ENCODE measurements at places on chromosomes 5 and 9.

GRCh38 chr9:112608851-112609250, 109.1 kb downstream of the INIP start:
- DNase-seq, result no peak

GRCh38 chr5:55338092-55338613, 30.4 kb downstream of the MTREX start:
- no peak for DNase-seq

DNA sequence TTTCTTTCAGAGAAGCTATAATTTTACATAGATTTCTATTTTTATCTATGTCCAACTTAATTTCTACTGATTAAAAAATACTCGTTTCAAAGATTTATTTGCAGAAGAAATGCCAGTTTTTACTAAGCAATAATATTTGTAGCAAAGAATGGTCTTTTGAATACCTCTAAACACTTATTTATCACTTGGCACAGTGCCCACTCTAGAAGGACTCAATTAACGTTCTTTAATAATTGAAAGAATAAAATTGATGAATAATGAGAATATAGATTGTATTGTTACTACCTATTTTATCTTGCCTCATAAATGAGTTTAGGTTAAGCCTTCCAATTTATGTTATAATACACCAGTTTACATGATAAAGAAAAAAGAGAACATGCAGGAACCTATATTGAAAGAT, 889.7 kb upstream of the CDH9 start:
- DNase-seq, result no peak

GRCh38 chr5:77259476-77259875, 49.0 kb downstream of the PDE8B start:
- no peak for DNase-seq

DNA sequence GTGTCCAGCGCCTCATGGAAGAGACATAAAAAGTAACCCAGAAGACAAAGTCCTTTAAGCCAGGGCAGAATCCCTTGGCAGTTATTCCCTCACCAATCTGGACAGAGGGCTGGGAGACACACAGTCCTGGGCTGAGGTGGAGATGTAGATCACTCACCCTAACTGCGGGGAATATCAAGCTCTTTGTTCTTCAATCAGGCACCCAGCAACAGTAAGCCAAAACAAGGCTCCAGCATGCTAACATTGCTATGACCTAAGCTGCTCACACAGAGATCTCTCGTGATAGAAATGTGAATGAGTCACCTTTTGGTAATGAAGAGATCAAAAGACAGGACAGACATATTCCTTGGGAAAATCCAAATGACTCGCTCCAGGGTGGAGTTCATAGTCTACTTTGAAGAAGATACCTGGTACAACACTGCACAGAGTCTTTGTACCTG, 101.3 kb downstream of the FBN2 start:
- DNase-seq, result no peak

DNA sequence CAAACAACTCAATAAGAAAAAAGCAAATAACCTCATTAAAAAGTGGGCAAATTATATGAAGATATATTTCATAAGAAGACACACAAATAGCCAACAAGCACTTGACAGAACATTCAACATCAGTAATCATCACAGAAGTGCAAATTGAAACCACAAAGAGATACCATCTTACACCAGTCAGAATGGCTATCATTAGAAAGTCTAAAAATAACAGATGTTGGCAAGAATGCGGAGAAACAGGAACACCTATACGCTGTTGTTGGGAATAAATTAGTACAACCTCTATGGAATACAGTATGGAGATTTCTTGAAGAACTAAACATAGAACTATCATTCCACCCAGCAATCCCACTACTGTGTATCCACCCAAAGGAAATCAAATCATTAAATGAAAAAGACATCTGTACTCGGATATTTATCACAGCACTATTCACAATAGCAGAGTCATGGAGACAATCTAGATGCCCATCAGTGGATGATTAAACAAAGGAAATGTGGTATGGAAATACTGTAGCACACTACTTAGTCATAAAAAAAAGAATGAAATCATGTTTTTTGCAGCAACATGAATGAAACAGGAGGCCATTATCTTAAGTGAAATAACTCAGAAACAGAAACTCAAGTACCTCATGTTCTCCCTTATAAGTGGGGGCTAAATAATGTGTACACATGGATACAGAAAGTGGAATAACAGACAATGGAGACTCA, 106.8 kb upstream of the FST start:
- no peak for DNase-seq

DNA sequence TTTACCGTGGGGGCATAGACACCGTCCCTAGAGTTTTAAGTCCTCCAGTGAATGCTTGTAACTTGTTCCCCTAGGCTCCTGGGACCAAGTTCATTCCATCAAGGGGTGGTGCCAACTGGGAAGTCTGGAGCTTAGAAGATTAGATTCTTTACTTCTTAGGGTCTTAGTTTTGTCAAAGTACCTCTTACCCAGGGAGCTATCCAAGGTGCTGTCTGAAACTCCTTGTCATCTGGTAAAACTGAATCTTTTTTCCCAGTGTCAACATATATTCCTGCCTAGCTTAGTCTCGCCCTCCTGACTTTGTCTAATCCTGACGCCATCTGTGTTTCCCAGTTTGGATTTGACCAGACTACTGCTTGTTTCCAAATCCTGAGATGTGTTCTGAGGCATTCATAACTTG, 41.6 kb downstream of the MAMDC2 start:
- no peak for DNase-seq

GRCh38 chr5:143128412-143129071, 274.9 kb downstream of the NR3C1 start:
- DNase-seq, result no peak

GRCh38 chr5:136724161-136724560, 358.8 kb upstream of the TRPC7 start:
- DNase-seq, result no peak

- DNase-seq, result no peak
These were observed 55.7 kb downstream of the SUSD1 start for GRCh38 chr9:112119225-112120029.

DNA sequence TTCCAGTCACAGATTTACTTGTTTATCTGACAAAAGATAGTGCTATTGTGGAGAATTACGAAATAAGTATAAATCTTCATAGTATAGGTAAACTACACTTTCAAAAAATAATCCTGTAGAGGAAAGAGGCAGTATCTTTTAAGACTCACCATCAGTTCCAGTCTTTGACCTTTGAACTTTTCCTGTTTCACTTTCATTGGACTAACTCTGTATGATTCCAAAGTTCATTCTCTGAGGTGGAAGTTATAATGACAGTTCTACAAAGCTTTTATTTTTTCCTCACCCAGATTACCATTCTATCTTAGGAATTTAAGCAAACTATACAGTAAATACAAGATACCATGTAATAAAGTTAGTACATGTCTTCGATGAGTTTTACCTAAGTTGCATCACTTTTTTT, 901.3 kb upstream of the SEMA6A start:
- no peak for DNase-seq

- no peak for DNase-seq
These were observed 486.4 kb downstream of the HINT1 start for GRCh38 chr5:130678637-130679036.

GRCh38 chr5:68268101-68268851, 52.7 kb downstream of the PIK3R1 start:
- no peak for DNase-seq

DNA sequence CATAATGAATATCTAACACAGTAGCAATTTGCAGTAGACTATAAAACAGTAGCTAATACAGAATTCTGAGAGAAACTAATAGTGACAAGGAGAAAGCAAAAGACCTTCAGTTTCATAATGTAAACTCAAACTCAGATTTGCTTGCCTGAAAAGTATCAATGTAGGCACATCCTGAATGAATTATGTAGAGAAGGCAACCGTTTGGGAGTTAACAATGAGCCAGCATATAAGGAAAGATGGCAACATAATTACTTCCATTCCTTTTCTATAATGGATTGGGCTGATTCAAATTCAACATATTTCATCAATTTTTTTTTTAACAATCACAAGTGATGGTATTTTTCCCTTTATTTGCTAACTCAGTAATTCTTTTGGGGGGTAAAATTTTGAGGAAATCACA, 261.6 kb downstream of the SEMA5A start:
- DNase-seq, result no peak

DNA sequence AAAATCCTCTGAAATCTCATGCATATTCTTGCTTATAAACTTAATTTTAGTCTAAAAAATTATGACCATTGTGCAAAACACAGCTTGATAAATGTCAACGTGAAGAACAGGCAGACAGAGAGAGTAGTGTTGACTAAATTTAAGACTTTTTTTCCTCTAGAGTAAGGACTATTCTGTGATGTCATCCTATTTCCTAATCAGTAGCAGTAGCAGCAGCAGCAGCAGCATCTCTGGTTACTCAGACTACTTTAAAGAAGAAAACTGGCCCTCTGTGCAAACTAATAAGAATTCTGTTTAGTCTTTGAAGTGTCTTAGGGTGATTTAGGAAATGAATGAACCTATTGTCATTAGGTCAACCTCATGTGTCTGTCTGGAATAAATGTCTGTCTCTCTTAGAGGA, 403.0 kb downstream of the HINT1 start:
- no peak for DNase-seq

DNA sequence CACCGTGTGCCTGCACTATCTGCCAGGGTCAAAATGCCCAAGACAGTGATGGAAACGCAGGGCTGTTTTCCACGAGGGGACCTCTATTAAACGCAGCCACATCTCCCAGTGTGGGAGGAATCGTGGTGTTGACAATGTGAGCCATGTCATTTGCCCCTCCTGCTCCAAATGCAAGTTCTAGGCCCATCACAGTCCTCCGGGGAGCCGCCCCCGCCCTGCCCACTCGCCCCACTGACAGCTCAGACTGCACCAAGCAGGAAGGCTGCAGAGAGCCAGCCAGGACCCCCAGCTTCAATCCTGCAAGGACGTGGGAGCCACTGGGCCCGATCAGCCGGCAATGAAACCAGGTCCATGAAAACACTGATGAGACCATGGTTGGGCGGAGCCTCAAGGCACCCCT, 85.9 kb downstream of the VAV2 start:
- no peak for DNase-seq

DNA sequence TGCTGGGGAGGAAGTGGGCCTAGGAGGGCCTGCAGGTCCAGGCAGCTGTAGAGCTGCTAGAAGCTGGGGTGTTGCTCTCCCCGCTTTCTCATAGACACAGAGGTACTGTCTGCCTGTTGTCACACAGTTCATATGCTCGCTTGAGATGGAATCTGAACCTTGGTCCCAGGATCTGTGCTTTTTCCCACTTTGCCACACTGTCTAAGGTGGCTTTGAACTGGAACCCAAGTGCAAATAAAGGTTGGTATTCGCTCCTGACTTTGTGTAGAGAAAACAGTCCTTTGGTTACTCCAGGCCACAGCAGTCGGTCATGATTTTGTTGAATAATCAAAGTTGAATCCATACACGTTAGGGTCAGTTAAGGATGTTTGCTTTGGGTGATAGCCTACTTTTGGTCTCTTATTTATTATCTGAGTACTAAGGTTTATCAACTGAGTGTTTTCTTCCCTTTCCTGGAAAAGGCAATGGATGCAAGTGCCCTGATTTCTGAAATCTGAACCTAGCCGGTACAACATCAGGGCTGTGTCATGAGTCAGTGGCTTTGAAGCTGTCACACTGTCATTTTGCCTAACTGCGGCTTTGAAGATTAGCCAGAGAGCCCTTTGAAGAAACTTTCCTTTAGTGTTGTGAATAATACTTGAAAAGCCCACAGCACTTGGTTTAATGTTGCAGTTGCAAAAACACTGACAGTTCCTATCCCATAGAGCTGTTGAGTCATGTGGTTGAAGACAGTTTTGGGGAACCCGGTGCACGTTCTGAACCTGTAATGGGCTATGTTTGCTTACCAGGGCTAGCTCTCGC, 41.3 kb downstream of the HABP4 start:
- DNase-seq, result no peak

DNA sequence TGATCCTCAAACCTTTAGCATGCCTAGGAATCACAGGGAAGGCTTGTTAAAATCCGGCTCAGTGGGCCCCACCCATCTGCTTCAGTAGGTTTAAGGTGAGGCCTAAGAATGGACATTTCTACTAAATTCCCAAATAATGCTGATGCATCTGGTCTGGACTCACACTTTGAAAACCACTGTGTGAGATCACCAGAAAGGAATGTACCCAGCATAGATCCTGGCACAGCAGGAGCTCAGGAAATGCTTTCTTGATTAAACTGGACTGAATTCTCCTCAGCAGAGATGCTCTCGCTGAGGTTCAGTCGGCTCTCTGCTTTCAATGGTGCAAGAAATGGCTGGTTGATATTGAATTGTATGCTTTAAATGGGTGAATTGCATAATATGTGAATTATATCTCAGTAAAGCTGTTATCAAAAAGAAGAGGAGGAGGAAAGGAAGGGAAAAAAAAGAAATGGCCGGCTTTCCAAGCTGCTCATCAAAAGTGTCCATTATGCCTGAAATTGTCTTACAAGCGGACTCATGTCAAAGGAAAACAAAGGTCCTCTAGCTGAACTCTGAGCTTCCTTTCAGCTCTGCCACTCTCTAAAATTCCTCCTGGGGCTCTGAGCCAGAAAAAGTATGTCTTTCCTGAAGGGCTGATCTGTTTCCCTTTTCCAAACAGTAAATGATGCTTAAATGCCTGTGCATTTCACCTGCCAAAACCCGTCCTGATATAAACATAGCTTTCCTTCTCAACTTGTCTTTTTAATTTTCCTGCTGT, 77.6 kb upstream of the SAP30L start:
- peak; percentile 71 for DNase-seq

DNA sequence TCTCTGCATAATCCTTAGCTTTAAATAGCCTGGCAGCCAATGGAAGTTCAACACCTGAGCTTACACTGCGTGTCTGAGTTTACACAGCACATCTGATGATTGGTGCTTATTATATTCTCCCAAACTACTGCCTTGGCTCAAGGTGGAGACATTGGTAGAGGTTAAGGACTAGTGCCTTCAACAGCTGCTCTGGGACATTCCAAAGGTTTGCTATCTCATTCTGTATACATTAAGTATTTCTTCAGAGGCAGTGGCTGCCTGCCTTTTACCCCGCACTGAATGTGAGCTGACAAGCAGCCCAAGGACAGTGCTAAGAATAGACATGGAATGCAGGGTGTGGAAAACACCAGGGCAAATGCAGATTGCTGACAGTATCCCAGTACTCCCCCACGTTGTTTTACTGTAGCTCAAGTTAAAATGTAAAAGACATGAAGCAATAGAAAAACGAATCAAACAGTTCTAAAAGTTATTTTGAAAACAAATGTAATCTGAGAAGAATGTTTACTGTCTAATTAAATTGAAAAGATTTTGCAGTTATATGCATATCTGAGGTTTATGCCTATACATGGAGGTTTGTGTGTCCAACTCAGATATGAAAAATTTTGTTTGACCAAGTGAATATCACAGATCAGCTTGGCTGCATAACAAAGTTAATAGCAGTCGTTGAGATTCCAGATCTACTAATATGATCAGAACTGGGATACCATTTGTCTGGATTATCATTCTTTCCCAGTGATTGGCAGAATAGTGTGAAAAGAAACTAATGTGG, 1.8 kb downstream of the HSPB3 start:
- DNase-seq, result peak; percentile 40

Data from NT2/D1 (cell line).